Astrocyte of the hippocampus (primary cell): ENCODE measurements at places on chromosomes 1 and 21.

GRCh38 chr21:31730712-31731055 is 1.2 kb downstream of the SCAF4 start:
- DNase-seq = peak; percentile 51

- peak; percentile 9 for DNase-seq
Observed at GRCh38 chr1:171717062-171717718, 24.7 kb downstream of the VAMP4 start.

GRCh38 chr1:31564606-31564989 is 11.7 kb upstream of the TINAGL1 start:
- DNase-seq = no peak

DNA sequence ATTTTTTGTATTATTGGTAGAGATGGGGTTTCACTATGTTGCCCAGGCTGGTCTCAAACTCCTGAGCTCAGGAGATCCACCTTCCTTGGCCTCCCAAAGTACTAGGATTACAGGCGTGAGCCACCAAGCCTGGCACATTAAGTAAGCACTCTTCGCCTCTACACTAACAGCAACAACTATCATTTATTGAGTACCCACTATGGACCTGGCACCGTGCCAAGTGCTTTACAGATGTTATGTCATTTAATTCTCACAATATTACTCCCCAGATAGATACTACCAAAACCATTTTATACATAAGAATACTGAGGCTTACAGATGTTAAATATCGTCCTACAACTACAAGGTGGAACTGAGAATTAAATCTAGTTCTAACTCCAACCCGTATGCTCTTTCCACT is 50.1 kb downstream of the TUT4 start:
- DNase-seq = peak; percentile 5

DNA sequence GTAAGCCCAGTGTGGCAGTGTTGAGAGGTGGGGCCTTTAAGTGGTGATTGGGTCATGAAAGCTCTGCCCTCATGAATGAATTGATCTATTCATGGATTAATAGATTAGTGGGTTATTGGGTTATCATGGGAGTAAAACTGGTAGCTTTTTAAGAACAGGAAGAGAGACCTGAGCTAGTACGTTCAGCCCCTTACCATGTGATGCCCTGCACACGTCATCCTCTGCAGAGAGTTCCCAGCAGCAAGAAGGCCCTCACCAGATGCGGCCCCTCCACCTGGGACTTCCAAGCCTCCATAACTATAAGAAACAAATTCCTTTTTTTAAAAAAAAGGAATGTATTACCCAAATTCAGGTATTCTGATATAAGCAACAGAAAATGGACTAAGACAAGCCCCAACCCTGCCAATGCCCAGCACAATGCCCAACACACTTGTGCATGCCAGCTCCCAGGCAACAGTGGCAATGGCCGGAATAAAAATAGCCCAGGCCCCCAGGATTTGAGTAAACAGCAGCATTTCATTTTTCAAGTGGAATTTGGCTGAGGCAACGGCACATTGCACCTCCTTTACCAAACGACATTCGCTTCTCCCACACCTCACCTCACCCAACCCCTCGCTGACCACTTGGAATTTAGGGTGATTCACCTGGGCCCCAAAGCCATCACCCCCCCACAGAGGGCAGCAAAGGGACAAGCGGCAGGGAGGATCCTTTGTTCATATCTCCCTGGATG is 215.9 kb downstream of the TOMM20 start:
- no peak for DNase-seq

- peak; percentile 70 for DNase-seq
Observed at GRCh38 chr1:219312967-219313366, 139.3 kb downstream of the LYPLAL1 start.

- DNase-seq = peak; percentile 41
Observed at GRCh38 chr1:183609759-183610452, 19.6 kb upstream of the NCF2 start.

DNA sequence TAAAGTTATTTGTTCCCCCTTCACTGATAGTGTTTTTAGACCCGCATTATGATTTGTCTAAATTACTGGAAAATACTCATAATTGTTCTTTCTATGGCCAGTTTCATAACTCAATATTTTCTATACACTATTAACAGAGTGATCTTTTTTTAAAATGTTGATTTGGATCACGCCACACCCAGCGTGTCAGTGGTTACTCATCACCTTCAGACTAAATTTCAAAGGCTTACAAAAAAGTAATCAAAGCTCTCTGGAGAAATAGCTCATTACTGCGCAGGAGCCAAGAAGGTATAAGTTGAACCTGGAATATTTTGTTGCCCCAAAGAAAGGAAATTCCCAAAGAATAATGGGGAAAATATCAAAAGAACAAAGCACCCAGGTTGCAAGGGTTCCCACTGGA is 104.9 kb downstream of the EVI5 start:
- DNase-seq = no peak

DNA sequence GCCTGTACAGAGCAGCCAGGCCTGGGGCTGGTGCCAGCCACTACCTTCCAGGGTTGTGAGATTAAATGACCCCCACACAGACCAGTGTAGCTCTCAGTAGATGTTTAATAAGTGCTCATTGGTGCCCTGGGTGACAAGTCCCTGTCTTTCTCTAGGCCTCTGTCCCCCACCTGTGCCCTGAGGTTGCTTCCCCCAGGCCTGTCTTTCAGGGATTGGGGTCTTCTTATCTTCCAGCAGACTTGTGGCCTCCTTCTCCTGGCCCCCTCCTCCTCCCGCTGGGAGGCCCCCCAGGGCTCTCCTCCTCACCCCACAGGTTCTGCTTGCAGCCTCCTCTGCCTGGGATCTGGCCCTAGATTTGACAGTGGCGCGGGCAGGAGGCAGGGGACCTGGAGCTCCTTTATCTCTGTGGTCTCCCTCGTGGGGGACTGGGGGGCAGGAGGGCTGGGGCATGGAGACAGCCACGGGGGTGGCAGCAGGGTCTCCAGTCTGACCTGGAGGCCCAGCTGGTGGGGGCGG is 40.3 kb downstream of the EPHA2 start:
- DNase-seq = peak; percentile 28

DNA sequence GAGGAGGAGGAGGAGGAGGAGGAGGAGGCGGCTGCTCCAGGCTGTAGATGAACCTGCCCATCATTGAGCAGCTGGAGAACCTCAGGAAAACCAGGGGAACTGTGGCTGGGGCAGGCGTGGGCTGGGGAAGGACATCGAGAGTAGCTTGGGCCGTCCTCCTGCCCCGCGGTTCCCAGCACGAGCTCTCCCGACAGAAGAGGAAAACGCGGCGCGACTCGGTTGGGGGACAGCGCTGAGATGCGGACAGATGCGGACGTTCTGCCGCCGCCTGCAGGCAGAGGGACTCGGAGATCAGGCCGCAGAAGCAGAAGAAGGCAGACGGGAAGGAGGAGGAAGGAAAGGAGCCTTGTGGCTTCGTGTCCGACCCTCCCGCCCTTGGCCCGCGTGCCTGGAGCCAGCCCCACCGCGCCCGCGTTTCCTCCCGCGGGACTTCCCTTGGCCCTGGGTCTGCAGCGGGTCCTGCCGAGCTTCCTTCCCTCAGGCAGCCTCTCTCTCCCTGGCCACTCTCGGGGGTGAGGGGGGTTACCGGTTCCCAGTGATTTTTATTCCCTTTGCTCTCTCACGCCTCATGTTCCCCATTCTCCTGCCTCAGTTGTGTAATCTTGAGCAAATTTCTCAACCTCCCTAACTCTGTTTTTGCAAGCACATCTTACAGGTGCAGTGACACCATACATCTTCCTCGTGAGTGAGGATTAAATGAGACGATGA is 1.7 kb upstream of the TNFRSF9 start:
- DNase-seq = peak; percentile 74

- peak; percentile 52 for DNase-seq
Observed at GRCh38 chr1:156281281-156281680, 1.3 kb downstream of the SMG5 start.

- DNase-seq = no peak
Observed at GRCh38 chr1:156198831-156199349, 5.0 kb downstream of the SLC25A44 start.

DNA sequence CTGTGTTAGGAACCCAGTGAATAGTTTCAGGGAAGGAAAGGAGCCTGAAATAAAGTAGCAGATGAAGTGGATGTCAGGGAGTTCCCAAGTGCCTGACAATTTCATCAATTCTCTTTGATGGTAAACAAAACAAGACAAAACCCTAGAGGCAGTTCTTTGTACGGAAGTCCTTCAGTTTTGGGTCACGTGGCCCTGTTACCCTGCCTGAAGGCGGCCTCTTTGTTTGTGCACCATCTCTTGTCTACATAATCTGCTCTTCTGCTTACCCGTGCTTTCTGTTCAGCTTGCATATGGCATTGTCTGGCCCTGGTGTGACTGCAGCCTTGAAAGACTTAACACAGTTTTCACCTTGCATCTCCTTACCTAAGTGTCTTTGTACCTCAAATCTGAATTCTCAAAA is 166.7 kb upstream of the DUSP10 start:
- no peak for DNase-seq

- no peak for DNase-seq
Observed at GRCh38 chr1:80640978-80641377, 1159.8 kb upstream of the ADGRL2 start.

DNA sequence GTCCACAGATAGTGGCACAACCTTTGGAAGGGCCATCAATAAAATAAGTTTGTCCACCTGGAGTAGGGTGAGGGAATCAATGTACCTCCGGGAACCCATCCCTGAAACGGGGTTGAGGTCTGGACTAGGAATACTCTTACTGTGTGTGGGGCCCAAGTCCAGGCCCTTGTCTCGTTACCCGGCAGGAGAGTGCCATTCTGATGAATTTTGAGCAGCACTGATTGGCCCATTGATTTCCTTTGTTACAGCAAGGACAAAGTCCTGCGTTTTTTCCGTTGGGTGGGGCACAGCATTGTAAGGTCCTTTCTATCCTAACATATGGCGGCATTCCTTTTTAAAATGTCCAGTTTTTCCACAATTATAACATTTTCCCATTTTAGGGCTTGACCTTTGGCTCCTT is 75.2 kb downstream of the AXDND1 start:
- DNase-seq = no peak

DNA sequence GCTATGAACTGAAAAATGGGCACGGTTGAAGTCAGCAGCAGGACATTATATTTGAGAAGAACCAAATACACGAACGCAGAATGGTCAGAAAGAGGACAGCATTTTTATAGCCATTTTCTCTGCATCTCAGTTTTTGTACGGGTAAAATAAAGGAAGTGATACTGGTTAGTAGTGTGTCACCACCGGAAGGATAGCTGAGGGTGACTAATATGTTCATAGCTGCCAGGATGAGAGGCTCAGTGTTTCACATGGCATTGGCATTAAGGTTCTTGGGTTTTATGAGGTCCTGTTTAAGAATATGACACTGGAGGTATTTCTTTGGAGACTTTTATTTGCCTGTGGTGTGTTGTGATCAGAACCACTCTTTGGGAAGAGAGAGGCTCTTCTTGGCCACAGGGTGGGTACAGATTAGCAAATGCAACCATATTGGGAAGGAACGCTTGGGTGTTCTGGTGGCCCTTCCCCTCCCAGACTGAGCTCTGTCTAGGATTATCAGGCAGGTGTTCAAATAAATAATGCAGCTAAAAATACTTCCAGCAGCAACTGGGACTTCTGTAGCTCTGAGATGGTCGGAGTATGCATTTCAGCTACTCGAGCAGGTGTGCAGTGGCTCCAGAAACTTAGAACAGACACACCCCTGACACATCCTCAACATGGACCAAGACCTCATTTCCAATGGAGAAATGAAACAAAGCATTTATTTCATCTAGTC is 158.2 kb downstream of the PBX1 start:
- DNase-seq = no peak

- DNase-seq = no peak
Observed at GRCh38 chr1:108847494-108847893, 9.4 kb downstream of the AKNAD1 start.

- DNase-seq = no peak
Observed at GRCh38 chr1:240835291-240835690, 223.3 kb upstream of the GREM2 start.

DNA sequence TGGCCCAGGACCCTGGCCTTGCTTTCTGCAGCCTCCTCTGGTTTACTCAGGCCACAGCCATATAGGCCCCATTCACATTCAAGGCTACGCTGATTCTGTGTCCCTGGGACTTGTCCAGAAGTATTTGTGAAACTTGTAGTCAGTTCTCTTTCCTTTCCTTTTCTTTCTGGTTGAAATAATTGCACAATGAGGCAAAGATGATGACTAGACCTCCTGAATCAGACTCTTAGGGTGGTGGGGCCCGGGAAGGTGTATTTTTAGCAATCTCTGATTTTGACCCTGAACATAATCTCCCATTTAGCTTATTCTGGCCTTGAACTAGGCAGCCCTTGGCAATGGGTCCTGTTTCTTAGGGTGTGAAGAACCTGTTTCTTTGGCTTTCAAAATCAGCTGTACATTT is 39.9 kb downstream of the STUM start:
- DNase-seq = no peak

GRCh38 chr21:38643404-38644023 is 145.2 kb upstream of the ERG start:
- DNase-seq = no peak

DNA sequence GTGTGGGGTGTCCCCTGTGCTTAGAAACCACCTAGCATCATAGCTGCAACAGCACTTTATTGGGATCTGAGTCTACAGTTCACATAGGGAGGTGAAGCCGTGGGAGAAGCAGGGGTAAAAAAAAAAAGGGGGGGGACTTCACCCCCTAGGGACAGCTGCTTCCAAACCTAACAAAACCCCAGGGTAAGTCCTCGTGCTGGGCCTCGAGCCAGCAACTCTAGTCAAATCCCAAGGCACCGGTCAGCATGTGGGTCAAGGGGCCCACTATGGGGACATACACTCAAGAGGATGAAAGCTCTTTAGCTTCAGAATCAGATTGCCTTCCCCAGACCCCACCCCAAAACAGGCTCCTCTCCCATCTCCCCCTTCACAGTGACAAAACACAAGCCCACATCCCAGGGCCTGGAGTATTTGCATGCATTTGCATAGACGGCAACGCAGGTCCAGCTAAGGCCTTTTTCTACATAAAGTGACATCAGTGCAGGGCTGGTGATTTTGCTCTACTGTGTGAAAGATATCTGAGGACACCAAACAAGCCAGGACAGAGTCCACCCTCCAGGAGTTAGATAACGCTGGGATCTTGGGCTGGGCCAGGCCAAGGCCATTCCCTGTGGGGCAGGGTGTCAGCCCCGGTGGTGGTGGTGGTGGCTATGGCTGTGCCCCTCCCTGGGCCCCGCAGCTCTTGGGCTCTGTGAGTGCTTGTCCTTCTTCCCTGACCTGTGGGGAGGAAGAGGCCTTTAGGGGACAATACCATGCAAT is 8.1 kb upstream of the PMVK start:
- DNase-seq = no peak

DNA sequence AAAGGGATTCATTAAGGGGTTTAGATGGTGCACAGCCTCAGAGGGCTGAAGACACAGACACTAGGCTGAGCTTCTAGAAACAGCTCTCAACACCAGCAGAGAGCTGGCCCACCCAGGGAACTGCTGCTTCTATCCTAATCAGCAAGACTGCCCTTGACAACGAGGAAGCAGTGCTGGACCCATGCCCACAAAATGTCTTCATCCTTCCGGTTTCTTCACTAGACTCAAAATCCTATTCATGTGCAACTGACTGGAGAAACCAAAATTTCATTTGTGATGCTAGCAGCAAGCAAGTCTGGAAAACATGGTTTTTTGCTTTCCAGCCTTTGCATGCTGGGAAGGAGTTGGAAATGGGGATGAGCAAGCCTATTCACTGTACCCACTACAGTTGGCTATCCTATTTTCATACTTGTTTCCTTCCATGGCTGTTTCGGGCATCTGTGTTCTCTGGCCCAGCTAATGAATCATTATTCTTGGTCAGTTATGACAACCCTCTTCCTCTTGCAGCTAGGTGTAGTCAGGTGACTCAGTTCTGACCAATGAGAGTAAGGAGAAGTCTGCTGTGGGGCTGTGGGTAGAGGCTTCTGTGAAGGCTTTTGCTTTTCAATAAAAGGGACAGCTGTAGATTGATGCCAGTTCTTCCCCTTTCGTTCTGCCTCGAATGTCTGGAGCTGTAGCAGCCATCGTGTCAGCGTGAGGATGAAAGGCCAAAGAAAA is 14.6 kb upstream of the TMEM61 start:
- no peak for DNase-seq
